GM03348 (cell line): ENCODE measurements at places on chromosomes 11 and 22.

- DNase-seq = no peak
Measured at GRCh38 chr11:94144216-94144615, 15.6 kb downstream of the PANX1 start.

DNA sequence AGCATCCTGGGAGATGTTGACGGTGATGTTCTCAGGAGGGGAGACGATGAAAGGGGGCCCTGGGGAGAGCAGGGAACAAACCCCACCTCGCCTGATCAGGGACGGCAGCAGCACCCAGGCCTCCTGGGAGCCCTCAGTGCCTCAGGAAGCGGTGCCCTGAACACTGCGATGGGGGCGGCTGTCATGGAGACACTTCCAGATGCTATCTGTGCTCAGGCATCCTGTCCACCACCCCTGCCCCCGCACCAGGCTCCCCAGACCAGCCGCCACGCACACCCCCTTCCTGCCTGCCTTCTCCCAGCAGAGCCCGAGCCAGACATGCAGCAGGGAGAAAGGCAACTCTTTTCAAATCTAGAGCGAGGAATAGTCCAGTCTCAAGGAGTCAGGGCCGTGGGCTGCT is 20.6 kb downstream of the IGSF9B start:
- DNase-seq = no peak

DNA sequence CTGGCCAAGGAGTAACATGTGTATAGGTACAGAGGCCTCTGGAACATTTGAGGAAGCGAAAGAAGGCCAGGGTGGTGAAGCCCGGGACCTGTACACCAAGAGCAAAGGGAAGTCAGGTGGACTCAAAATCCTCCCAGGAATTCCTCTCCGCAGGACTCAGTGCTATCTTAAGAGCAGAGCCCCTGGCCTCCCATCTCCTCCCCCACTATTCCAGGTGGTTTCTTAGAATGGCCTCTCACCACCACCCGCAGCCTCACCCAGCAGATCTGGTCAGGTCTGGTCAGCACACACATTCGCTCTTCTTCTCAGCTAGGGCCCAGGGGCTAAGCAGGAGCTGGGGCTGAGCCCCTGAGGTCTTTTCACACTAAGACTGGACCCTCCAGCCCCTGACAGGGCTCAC is 59.1 kb downstream of the SCGB1A1 start:
- DNase-seq = no peak

- no peak for DNase-seq
Measured at GRCh38 chr11:29962243-29962642, 54.6 kb downstream of the KCNA4 start.

GRCh38 chr22:44186121-44186510 is 5.4 kb downstream of the PARVG start:
- no peak for DNase-seq

DNA sequence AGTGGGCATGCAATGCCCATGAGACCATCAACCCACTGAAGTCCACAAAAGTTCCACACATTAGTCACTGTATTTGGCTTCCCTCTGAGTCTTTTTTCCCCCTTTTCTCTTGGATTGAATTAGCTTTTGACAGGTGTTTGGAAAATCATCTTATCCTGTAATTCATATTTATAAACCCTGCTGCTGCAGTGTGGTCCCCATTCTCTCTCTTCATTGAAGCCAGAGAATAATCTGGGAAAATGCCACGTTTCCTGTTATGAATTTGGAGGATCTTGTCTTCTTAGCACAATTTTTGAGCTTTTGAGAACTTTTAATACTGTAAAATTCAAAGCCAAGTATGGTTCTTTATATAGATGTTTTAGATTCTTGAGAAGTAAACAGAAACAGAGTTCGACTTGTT is 84.8 kb downstream of the UVRAG start:
- no peak for DNase-seq

DNA sequence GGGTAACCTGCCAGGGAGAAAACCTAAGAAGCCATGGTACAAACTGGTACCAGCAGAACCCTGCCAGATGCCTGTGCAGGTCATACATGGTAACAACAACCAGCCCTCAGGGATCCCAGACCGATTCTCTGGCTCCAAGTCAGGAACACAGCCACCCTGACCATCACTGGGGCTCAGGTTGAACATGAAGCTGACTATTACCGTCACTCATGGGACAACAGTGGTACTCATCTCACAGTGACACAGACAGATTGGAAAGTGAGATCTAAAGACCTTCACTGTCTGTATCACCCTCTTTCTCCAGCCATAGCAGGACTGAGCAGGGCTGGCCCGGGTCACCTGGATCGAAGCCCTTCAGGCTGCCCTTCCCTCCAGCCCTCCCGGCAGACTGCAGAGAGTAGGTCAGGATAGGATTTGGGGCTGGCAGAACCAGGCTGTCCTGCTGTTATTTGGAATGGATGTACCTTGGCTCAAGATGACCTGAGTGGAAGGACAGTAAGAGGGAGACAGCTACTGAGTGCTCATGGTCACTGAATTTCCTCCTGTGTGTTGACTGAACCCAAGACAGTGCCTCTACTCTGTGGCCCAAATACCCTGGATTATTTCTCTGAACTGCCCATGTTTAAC is 94.7 kb downstream of the GGTLC2 start:
- DNase-seq = no peak

DNA sequence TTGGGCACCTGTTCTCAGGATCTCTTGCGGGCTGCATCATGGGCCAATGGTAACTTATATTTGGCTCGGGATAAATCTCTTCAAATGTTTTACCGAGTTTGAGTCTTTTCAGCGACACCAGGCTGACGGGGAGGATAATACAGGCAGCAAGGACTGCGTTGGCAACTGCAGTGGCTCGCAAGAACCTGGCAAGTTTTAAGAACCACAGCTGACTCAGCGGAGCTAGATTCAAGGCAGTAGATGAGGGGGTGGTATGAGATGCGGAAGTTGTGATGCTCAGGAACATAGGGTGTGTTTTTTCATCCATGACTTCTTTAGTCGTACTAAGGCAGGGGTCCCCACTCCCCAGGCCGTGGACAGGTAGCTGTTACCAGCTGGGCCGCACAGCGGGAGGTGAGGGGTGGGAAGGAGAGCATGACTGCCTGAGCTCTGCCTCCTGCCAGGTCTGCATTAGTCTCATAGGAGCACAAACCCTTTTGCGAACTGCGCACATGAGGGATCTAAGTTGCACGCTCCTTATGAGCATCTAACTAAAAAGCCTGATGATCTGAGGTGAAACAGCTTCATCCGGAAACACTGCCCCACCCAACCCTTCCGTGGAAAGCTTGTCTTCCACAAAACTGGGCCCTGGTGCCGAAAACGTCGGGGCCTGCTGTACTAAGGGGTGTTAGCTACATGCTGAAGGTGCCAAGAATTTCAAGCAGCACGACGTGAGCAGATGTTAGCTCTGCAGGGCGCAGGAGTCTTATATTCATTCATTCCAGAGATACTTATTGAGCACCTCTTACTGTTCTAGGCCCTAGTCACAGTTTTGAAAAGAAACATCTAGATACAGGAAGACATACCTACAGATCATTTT is 6.4 kb upstream of the JAM3 start:
- no peak for DNase-seq

- no peak for DNase-seq
Measured at GRCh38 chr11:35711173-35711910, 48.8 kb downstream of the TRIM44 start.

GRCh38 chr11:134429106-134429505 is 17.1 kb upstream of the B3GAT1 start:
- no peak for DNase-seq

GRCh38 chr22:45430871-45431270 is 17.4 kb downstream of the RIBC2 start:
- DNase-seq = no peak

DNA sequence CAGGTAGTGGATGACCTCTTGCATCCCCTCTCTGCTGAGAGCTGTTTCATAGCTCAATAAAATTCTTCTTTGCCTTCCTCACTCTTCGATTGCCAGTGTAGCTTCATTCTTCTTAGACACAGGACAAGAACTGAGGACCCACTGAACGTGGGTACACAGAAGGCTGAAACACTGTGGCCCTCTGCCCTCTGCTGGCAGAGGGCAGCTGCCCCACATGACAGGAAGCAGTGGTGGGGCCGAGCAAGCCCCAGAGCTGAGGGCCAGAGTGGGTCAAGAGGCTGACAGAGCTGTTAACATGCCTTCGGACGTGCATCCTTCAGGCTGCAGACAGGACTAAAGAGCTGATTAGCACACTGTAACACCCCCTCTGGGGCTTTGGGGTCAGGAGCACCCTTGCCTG is 15.6 kb downstream of the SMC1B start:
- no peak for DNase-seq

- no peak for DNase-seq
Measured at GRCh38 chr11:118184784-118185579, 8.5 kb upstream of the SCN2B start.

- peak; percentile 26 for DNase-seq
Measured at GRCh38 chr11:8812438-8812837, 98.6 kb upstream of the AKIP1 start.
